CD14-positive monocyte (primary cell): ENCODE measurements at places on chromosomes 2 and 18. TPM values are rescaled to one million over a fixed set of nuclear protein-coding genes. Genes with fewer than 3 reads are reported as not detected.

GRCh38 chr2:239934571-239935171, 90.5 kb downstream of the NDUFA10 start:
- H3K4me3 ChIP-seq = no peak overlapping the region
- H3K4me1 ChIP-seq = peaks cover 38% of the 10 kb centered on the region
- DNase-seq = peak; percentile 83
- no peaks in the 10 kb centered on the region for H3K36me3 ChIP-seq

DNA sequence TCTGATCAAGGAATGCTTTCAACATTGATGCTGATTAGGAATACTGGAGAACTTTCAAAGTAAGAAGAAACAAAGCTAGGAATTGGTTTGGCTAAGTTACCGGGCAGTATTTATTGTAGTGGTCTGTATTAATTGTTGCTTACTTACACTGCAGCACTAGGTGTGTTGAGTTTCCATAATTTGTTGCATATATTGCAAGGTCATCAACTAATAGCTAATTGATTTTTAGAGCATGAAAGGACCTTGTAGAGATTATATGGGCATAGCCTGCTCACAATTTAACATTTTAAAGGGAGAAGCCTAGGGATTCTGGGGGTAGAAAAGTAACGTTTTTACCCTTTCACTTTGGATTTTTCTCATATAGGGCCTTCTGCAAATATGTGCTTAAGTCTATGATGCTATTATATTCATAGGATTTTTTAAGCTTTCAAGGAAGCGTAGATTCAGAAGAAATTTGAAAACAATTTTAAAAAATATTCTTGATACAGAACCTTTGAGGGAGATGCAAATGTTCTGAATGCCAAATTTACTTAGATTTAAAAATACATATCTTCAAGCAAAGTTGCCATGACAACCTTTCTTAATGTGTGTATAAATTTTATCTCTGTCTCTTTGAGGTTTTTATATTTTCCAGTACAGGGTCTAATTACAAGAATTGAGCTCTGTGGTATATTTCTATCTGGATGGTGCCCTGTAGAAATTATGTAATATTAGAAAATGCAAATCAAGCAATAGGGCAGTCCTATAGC, 17.3 kb upstream of the ABI2 start:
- DNase-seq = no peak
- no peak overlapping the region for H3K27ac ChIP-seq
- no peak overlapping the region for H3K4me3 ChIP-seq

GRCh38 chr18:38796762-38797161, 1231.2 kb upstream of the CELF4 start:
- H3K4me3 ChIP-seq = no peak overlapping the region
- H3K27me3 ChIP-seq = no peaks in the 10 kb centered on the region
- DNase-seq = no peak
- no peaks in the 10 kb centered on the region for H3K36me3 ChIP-seq
- H3K27ac ChIP-seq = no peak overlapping the region

- H3K27ac ChIP-seq = no peak overlapping the region
- no peaks in the 10 kb centered on the region for H3K4me1 ChIP-seq
- no peaks in the 10 kb centered on the region for H3K36me3 ChIP-seq
- no peak overlapping the region for H3K4me3 ChIP-seq
- DNase-seq = no peak
Observed at GRCh38 chr2:56464613-56465012, 280.8 kb downstream of the CCDC85A start.

DNA sequence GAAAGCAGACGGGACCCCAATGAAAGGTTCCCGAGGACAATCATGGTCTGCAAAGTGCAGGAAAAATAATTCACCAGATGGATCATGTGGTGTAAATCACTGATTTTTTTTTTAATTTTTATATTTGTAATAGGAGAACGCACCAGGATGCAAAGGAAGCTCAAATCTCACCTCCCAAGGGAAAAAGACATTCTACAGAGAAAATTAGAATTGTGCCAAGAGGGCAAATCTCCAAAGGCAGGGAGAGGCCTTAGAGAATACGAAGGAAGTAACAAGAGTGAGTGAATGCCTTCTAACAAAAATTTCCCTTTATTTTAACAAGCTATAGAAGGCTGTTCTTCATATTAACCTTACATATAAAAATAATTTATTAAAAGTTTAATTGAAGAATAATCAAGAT, 90.9 kb downstream of the ANKRD44 start:
- no peak overlapping the region for H3K27ac ChIP-seq
- DNase-seq = no peak
- H3K4me3 ChIP-seq = no peak overlapping the region
- peaks cover 50% of the 10 kb centered on the region for H3K4me1 ChIP-seq
- no peaks in the 10 kb centered on the region for H3K36me3 ChIP-seq
- H3K27me3 ChIP-seq = no peaks in the 10 kb centered on the region

DNA sequence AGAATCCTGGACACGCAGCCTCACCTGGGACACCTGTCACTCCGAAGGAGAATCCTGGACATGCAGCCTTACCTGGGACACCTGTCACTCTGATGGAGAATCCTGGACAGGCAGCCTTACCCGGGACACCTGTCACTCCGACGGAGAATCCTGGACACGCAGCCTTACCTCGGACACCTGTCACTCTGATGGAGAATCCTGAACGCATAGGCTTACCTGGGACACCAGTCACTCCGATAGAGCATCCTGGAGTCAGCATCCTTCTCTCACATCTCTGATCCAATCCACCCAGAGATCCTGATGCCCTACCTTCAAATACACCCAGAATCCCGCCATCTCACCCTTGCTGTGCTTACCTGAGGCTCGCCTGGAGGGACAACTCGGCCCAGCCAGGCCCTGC, 154.9 kb downstream of the NDUFA10 start:
- H3K4me3 ChIP-seq = no peak overlapping the region
- no peaks in the 10 kb centered on the region for H3K27me3 ChIP-seq
- H3K27ac ChIP-seq = no peak overlapping the region
- no peaks in the 10 kb centered on the region for H3K4me1 ChIP-seq
- DNase-seq = no peak

DNA sequence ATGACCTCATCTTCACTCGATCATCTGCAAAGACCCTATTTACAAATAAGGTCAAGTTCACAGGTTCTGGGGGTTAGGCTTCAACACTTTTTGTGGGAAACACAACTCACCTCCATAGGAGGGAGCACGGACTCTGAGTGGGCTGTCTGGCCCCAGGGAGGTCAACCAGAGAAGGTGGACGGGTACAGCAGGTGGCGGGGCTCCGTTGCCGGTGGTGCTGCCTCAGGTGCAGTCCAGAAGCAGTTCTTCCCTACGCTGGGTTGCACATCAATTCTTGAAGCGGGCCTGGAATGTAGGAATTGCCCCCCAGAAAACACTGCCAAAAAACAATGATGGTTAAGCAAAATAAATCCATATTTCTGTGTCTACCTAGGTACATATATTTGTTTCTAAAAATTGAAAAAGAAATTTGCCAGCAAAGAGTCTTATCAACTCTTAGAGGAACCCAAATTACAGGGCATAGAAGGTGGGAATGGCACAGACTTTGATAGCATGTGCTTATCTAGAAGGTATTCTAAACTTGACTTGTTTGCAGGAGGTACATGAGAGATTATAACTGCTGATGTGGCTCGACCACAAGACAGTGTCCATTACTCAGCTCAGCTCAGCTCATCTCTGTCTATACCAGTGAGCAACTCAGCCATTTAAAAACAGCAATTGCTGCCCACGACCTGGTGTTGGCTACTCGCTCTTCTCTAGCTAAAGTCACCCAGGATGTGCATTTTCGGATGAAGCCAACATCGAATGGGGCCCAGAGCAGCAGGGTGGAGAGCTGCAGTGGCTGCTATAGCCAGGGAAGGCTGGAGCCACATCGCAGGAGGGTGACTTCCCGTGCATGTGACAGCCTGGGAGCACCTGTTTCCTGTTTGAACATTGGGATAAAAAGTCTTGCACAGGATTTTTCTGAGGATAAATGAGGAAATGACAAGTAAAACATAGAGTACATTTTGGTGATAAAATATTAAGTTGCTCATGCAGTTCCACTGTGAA, 128.7 kb downstream of the RNF144A start:
- no peak overlapping the region for H3K27ac ChIP-seq
- no peak for DNase-seq
- no peaks in the 10 kb centered on the region for H3K36me3 ChIP-seq
- H3K4me3 ChIP-seq = no peak overlapping the region

GRCh38 chr2:16179701-16180416, 239.5 kb downstream of the MYCN start:
- H3K4me1 ChIP-seq = no peaks in the 10 kb centered on the region
- no peak overlapping the region for H3K27ac ChIP-seq
- no peak for DNase-seq
- no peaks in the 10 kb centered on the region for H3K36me3 ChIP-seq
- H3K4me3 ChIP-seq = no peak overlapping the region
- H3K27me3 ChIP-seq = no peaks in the 10 kb centered on the region

GRCh38 chr2:69584127-69584889, 59.2 kb downstream of the AAK1 start:
- H3K27me3 ChIP-seq = no peaks in the 10 kb centered on the region
- no peaks in the 10 kb centered on the region for H3K36me3 ChIP-seq
- H3K4me1 ChIP-seq = peaks cover 55% of the 10 kb centered on the region
- peak; percentile 78 for DNase-seq
- no peak overlapping the region for H3K4me3 ChIP-seq

DNA sequence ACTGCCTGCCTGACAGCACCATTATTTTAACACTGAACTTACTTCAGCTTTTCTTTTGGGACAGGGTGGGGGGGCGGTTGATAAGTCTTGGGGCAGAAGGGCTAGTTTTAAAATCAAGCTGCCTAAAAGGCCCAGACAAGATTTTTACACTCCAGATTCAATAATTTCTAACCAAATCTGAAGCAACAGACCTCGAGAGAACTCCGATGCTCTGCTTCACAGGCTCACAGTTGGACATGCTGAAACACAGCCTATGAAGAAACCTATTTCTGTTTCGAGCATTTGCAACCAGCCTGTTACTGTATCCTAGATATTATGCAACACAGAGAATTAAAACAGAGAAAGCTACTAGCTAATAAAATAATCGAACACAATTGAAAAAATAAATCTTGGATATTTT, 1.3 kb upstream of the MYT1L start:
- no peaks in the 10 kb centered on the region for H3K27me3 ChIP-seq
- H3K27ac ChIP-seq = no peak overlapping the region
- no peaks in the 10 kb centered on the region for H3K4me1 ChIP-seq
- no peak for DNase-seq

DNA sequence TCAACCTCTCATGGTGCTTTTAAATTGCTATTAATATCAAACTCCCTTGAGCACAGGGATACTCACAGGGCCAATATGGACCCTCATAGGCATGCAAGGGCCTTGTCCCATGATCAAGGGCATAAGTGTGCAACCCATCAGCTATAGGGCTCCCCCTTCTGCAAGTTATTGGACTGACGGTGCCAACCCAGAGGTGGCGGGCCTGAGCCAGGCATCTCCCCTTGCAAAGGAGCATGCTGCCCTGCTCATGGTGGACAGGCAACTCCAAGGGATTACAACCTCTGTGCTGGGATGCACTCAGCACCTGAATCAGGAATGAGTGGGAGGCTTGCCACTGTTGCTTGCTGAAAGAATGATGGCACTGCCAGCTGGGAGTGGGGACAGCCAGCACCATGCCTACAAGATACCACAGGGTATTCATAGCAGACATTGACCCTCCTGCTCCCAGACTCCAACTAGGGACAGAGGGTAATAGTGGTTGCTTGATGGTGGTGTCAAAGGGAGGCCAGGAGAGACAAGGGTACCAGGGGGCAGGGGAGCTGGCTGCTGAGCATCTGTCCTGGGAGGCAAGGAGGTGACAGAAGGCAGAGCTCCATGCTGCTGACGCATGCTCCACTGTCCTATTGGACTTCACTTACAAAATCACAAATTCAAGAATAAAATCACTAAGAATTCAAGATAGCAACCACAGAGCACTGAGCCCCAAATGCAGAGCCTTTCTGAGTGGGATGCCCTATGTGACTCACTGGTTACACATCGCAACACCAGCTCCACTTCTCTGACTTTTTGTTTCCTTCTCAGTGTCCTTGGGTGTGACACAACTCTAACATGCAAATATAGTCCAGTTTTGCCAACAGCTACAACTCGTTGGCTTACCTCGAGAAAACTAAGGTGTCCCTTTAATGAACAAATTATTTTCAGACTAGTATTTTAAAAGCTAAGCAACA, 157.1 kb upstream of the CCDC150 start:
- no peak for DNase-seq
- H3K4me3 ChIP-seq = no peak overlapping the region
- H3K27ac ChIP-seq = no peak overlapping the region
- H3K36me3 ChIP-seq = no peaks in the 10 kb centered on the region
- H3K4me1 ChIP-seq = no peaks in the 10 kb centered on the region

DNA sequence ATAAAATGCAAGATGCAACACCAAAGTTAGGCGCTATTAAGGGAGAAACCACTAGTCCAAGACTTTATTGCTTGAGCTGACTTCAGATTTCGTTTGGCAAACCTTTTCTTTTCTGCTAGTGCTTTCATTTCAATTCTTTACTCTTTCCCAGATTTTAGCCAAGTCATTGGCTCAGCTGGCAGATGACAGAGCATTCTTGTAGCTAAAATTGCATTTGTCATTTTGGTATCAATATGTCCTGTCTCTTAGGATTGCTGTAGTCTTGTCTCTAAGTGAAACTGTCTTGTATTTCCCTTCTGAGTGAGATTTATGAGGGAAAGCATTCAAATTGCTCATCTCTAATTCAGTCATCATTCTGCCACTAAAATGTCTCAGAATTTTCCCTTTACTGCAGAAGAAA, 335.1 kb downstream of the METTL4 start:
- H3K27ac ChIP-seq = no peak overlapping the region
- H3K4me1 ChIP-seq = no peaks in the 10 kb centered on the region
- H3K36me3 ChIP-seq = no peaks in the 10 kb centered on the region
- DNase-seq = no peak

GRCh38 chr18:59202258-59202820, 17.6 kb upstream of the GRP start:
- no peaks in the 10 kb centered on the region for H3K36me3 ChIP-seq
- no peaks in the 10 kb centered on the region for H3K27me3 ChIP-seq
- no peaks in the 10 kb centered on the region for H3K4me1 ChIP-seq
- no peak overlapping the region for H3K27ac ChIP-seq
- no peak overlapping the region for H3K4me3 ChIP-seq

LYG1 gene
- polyA plus RNA-seq = 3.1 and 5.6 TPM in 2 replicates

C2orf80 gene
- not detected for polyA plus RNA-seq

XDH gene
- not detected for polyA plus RNA-seq

EMILIN1 gene
- polyA plus RNA-seq = 0.43 and 0.89 TPM in 2 replicates

RAB17 gene
- not detected for polyA plus RNA-seq

SCN1A gene
- not detected in 2 replicates for polyA plus RNA-seq

TUBA3E gene
- not detected for polyA plus RNA-seq

HTR2B gene
- not detected in 2 replicates for polyA plus RNA-seq

GKN1 gene
- polyA plus RNA-seq = not detected in 2 replicates
